ENCODE measurements at places on chromosomes 5 and 9.

GRCh38 chr9:19947996-19948395 is 159.2 kb upstream of the SLC24A2 start:
- peak; percentile 69 for DNase-seq

DNA sequence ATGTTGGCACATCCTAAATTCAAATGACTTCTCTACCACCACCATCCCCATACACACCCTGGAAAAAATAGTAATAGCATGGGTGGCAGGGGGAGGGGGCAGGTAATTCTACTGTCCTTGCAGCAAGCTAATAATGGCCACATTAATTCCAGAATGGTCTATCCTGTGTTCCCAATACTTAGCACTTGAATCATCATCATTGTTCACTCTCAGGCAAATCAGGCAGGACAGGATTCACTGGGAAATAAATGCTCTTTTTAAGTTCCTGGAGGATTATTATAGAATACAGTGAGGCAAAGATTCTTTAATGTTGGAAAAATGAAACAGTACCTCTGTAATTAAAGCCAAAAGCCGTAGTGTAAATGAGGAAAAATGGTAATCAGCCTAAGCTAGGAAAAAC is 254.5 kb downstream of the ARRDC3 start:
- DNase-seq: no peak

DNA sequence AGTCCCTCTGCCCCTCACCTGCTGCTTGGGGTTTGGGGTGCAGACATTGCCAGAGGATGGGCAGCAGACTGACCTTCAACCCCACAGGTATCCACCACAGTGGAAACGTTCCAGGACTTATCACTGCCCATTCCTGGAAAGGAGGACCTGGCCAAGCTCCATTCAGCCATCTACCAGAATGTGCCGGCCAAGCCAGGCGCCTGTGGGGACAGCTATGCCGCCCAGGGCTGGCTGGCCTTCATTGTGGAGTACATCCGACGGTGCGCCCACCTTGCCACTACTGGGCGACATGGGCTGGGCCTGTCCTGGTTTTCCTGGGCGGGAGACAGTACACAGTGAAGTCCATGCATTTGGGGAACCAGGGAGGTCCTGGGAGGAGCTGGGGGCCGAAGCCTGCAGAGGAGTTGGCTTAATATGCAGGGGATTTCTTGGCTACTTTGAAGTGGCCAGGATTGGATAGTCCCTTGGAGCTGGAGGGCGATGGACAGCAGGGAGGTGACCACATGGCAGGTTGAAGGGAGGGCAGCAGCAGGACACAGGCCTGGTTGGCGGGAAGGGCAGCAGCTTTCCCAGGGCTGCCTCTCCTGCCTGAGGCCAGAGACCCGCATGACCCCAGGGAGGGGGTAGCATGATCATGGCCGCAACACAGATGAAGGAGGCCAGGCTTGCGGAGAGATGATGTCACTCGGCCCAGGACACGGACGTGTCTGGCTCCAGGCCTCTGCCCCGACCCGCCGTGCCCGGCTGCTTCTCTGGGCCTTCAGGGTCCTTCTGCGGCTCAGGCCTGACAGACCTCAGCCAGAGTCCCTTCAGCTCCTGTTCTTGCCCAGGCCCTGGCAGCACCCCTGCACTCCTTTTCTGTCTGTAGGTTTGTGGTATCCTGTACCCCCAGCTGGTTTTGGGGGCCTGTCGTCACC is 34.6 kb downstream of the USP20 start:
- no peak for DNase-seq

GRCh38 chr9:6034954-6035353 is 19.5 kb upstream of the RANBP6 start:
- no peak for DNase-seq

DNA sequence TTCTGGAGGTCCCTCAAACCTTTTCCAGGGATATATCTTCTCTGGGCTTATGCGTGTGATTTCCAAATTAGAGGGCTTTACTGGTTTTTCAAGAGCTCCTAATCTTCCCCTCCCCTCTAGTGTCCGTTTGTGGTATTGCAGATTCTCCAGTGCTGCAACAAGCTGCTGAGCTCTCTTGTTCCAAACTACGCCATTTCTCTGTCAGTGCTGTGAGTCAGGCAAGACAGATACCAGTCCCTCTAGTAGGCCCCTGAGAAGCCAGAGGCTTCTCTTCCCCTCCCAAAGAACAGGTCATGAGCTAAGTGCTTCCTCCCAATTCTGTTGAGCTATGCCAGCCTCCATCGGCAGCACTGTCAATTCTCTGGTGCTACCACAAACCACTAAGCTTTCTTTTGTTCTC is 149.5 kb downstream of the FANCC start:
- peak; percentile 96 for DNase-seq

All from fibroblast of the aortic adventitia (primary cell).